ENCODE measurements at places on chromosomes 4 and X.

DNA sequence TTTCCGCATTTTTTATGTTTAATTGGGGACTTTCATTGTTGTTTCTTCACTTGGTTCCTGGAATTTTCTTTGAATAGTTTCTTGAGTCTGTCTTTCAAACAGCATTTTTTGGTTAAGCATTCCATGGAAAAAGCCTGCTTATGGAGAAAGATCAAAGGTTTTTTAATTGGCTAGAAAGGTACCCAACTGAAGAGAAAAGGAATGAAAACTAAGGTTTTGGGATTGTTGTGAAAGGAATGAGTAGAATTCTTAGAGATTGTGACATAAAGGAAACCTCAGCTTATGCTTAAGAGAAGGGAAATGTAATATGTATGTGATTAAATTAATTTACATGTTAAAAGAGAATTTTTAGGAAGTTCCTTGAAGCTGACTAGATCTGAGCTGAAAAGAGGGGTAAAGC, 82.8 kb downstream of the CCKAR start:
- no peak for DNase-seq

GRCh38 chr4:151670843-151671242, 90.0 kb downstream of the GATB start:
- DNase-seq, result no peak

DNA sequence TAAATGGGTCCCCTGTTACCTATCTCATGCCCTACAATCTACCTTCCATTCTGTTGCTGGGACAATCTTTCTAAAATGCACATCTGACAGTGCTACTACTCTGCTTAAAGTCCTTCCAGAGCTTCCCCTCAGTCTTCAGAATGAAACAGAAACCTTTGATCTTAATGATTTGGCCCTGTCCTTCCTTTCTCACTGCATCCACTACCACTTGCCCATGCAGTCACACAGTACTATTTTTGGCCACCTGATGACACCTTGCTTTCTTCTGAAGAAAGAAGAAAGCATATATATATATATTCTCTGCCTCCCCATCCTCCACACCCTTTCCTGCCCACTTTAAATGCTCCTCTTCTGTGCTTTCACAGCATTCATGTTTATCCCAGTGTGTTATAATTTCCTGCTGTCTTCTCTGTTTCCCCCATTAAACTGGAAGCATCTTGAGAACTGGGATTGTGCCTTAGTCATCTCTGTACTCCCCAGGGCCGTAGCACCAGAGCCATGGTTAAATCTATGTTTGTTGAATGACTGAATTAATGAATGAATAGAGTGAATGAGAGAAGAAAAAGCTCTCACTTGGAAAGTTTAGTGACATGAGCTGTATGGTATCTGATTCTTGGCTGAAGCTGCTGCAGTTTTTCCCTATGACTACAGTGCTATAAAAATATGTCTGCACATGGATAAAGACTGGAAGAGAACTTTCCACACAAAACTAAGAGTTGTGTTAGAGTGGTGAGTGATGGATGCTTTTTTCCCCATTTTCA, 56.2 kb downstream of the RTL9 start:
- no peak for DNase-seq

- no peak for DNase-seq
These were observed 76.4 kb downstream of the ZFYVE28 start for GRCh38 chr4:2341911-2342652.

- no peak for DNase-seq
These were observed 23.2 kb downstream of the DIAPH2 start for GRCh38 chrX:96707804-96708203.

DNA sequence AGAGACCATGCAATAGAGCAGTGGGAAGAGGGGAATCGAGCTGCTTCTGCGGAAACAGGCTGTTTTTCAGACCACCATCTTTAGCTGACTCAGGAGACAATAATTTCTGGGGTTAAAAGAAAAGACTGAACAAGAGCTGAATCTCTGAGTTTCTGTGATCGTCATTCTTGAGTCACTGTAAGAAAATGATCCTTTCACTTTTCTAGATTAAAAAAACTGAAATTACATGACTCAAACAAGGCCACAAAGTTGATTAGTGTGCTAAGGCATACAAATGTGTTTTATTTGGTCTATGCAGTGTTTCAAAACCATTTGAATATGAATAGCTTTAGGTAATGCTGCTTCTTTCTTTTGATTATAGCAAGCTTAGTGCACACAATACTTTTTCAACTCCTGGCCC, 194.4 kb upstream of the RPL34 start:
- no peak for DNase-seq

DNA sequence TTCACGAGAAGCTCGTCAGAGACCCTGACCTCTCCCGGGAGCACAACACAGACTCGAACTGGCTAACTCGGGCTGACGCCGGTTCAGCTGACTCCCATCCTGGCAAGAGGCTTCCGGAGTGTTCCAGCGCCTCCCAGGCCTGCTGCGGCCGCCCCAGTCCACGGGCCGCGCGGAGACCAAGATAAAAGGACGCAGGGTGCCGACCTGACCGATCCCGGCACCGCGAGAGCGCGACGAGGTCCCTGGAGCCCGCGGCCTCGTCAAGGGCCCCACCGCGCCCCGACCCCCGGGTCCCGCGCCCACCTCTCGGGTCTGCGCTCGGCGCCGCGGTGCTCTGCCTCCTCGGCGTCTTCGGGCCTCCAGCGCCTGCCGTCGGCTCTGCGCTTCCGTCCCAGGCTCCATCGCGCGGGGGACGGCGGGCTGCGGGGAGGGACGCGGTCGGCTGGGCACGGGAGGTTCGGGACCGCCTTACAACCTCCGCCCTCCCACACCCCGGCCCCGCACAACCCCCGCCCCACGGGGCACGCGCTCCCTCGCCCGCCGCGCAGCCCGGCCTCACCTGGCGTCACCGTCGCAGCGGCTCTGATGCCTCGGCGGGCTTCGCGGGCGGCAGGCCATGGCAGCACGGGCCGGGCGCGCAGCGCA, 426 bp downstream of the SLBP start:
- no peak for DNase-seq

DNA sequence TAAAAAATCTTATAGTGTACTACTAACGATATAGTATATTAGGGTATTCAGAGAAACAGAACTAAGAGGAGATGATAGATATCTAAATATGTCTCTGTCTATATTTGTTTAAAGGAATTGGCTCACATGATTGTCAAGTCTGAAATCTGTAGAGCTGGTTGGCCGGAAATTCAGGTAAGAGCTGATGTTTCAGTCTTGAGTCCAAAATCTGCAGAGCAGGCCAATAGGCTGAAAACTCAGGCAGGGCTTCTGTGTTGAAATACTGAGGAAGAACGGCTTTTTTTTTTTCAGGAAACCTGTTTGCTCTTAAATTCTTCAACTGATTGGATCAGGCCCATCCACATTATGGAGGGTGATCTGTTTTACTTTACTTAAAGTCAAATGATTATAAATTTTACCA, 31.7 kb downstream of the PGRMC2 start:
- DNase-seq, result no peak

GRCh38 chrX:153353416-153353815, 19.5 kb downstream of the ZNF275 start:
- DNase-seq, result no peak

GRCh38 chr4:26015133-26015651, 101.2 kb downstream of the SMIM20 start:
- DNase-seq, result no peak

DNA sequence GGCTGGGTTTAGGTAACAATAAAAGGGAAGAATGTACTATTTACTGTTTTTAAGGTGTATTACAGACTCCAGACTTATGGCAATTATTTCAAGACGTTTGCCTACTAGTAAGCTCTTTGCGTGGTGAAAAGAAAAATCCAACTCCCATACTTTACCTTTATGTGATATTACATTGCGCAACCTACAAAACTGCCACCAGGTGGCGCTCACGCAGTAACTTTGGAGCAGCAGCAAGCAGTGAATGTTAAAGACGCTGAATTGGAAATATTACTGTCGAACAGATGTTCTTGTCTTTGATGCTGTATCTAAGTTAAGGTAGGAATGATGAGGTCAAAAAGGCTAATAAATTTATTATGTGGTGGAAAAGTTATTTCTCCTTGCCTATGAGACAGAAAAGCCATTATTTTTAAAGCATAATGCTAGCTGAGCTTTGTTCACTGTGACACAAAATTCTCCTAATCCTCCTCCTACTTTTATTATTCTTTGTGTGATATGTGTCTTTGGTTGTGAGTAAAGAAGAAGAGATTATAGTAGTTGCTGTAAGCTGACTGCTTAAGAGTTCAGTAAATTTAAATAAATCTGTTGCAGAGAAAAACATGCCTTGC, 1099.8 kb upstream of the TENM3 start:
- DNase-seq, result peak; percentile 48

DNA sequence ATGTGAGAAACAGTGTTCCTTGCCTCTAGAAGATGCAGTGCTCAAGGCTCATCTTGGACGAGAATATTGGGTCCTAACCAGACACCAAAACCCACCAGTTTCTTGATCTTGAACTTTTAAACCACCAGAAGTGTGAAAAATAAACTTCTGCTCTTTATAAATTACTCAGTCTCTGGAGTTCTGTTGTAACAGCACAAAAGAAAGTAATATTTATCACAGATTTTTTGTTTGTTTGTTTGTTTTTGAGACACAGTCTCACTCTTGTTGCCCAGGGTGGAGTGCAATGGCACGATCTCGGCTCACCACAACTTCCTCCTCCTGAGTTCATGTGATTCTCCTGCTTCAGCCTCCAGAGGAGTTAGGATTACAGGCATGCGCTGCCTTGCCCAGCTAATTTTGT, 371.1 kb upstream of the NDST4 start:
- no peak for DNase-seq

GRCh38 chr4:74503580-74503979, 58.6 kb downstream of the AREG start:
- no peak for DNase-seq

DNA sequence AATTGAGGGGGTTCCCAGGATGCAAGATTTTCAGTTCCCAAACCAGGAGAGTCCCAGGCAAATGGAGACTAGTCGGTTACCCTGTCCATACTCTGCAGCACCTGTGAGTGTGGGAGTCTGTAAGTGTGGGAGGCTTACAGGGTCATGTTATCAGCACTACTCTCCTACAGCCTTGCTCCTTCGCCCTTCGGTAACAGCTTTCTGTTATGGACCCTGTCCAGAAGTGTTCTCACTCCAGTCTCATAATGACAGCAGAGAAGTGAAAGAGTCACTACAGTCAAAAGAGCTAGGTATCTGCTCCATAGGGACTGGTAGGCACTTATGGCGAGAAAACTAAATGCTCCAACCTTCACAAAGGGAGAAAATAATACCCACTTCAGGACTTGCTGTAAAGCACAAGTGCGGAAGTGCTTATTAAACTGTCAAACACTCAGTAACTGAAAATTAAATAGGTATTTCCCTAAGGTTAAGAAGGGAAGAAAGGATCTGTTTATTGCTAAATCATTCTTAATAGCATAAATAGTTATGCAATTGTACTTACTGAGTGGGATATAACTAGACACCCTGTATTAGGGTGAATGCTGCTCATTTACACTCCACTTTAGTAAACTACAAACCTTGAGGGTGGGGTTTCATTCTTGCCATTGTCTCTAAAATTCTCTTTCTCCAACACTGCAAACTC, 2.7 kb upstream of the ADH7 start:
- no peak for DNase-seq

DNA sequence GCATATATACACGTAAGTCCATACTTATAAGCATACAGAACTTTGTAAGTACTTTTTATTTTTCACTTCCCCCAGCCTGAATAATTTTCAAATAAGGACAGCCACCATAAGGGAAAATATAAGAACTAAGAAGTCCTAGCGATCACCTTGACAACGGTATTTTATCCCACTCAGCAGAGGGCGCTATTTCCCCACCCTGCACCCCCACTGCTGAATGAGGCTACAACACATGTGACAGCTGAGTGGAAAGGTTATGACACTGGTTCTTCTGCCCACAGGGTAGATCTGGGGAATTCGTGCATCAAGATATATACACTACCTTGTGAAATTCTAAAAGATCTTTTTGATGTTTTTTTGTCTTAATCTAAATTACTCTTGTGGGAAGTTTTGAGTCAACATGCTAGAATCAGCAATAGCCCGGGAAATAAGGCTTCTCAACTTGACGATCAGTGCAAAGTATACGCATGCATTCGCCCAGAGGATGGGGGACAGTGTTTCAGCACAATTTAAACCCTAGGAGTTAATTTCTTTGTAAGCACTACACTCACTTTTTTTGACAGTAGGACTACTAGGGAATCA, 151.5 kb downstream of the CORIN start:
- peak; percentile 29 for DNase-seq

DNA sequence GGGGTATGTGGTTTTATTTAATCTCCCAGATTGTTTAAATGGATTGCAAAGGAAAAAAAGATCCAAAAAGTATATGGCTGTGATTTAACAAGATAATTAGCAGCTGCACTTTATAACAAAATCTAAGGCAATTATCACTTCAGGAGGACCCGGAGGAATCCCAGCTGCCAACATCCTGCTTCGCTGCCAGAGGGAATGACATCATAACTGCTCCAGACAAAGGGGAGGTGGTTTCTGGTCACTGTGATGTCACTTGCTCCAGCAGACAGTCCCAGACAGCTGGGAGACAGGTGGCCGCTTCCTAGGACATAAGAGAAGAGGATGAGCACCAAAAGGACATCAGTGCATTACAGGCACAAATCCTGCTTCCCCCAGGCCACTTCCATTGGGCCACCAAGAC, 371.0 kb downstream of the BCOR start:
- DNase-seq, result no peak

GRCh38 chrX:39361736-39362135, 560.5 kb downstream of the MID1IP1 start:
- no peak for DNase-seq

GRCh38 chr4:114180481-114180880, 201.0 kb upstream of the ARSJ start:
- DNase-seq, result no peak

DNA sequence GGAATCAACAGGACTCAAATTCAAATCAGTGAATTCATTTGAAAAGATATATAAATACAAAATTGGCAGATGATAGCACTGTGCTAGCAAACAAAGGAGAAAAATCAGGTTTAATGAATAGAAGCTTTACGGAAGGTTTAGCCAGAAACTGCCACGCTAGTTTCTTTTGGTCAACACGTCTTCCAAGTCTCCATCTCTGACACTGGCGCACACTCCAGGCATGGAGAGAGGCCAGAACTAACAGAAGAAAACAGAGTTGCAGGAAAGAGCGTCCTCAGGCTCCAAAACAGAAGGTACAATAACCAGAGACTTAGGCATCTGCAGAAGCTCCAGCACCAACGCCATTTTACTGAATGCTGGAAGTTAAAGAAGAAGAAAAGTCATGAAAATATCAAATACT, 497.3 kb upstream of the FRG1 start:
- no peak for DNase-seq

DNA sequence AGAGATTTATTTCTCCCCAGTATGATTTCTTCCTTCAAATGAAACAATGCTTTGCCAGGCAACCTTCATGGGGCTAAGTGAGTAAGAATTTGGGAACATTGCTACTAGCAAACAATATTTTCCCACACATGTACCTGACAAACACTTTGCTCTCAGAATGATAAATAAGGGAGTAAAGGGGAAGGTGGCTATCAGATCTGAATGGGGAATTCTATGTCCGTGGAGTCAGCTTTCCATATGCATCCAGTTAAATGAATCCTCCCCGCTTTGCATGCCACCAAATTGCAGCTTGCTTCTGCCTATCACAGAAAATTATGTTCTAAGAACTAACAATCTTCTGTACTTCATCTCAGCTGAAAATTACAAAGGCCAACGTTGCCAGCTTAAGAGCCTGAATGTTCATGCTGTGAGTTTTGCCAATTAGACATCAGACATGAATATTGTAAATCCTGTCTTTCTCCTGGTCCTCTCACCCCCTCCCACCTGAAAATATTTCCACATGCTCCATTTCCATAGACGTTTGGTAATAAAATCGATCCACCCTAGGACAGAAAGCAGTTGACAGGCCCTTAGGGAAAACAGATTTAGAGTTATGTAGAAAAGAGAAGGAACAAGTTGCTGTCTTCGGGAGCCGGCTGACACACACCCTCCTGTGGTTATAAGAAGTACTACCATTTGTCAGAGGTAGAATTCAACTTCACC, 6.3 kb downstream of the MEPE start:
- peak; percentile 4 for DNase-seq
